RCC 7860 (cell line): ENCODE measurements at places on chromosomes 6 and 20.

DNA sequence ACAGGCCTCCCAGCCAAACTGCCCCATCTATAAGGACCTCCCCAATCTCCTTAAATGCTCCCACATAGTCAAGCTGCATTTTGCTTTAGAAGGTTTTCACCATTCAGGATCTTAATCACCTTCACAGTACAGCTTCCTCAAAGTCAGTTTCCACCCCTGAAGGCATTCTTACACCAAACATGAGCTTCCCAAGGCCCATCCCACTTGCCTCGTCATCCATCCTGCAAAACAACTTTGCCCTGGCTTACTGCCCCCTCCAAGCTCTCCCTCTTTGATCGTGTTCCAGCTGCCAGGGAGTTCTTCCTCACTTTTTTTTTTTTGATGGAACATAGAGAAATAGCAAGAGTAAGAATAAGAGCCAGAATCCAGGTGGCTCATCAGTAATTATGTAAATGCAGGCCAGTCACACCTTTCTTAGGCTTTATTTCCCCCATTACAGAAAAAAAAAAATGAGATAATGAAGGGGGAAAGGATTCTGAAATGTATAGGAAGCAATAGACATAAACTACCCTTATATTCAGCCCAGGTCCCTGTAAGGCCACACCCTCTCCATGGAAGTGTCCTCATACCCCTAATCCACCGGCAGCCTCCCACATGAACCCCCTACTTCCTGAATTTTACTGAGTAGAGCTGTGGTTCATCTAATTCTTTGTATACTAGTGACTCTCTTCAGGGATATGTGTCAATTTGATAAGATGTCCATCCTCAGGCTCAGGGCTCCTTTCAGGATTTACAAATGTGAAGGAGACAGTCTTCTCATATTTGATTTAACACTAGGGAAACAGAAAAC is 12.7 kb downstream of the TRIM27 start:
- DNase-seq = no peak

GRCh38 chr20:32472581-32473207 is 112.4 kb downstream of the NOL4L start:
- no peak for DNase-seq

DNA sequence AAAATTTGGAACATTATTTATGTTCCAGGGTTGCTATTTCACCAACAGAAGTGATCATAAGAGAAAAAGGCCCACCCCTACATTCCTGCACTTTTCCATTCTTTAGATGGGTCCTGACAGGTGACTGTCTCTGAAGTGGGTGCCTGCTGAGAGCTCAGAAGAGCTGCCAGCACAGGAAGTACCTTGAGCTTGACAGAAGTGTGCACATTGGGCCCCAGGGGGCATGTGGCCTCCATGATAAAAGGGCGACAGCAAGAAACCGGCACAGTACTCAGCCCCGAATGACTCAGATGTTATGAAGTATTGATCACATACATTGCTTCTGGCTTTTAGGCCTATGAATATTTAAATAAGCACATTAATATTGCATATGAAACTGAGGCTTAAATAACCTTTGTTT is 150.4 kb downstream of the PCSK2 start:
- no peak for DNase-seq

DNA sequence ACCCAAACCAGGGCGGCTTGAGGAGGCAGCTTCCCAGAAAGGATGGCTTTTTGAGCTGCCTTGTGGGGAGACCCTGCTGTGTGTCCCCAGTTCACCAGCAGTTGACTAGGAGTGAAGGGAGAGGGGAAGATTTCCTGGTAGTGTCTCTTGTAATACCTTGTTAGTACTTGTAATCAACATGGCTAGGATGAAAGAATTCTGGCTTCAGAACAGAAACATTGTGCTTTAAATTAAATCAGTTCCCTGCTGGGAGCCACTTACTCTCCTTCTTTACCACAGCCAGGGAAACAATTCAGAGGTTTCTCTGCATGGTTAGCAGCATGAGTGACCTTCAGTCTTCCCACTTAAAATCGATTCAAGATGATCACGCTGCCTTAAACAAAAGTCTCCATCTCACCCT is 525.4 kb upstream of the ID4 start:
- DNase-seq = no peak

DNA sequence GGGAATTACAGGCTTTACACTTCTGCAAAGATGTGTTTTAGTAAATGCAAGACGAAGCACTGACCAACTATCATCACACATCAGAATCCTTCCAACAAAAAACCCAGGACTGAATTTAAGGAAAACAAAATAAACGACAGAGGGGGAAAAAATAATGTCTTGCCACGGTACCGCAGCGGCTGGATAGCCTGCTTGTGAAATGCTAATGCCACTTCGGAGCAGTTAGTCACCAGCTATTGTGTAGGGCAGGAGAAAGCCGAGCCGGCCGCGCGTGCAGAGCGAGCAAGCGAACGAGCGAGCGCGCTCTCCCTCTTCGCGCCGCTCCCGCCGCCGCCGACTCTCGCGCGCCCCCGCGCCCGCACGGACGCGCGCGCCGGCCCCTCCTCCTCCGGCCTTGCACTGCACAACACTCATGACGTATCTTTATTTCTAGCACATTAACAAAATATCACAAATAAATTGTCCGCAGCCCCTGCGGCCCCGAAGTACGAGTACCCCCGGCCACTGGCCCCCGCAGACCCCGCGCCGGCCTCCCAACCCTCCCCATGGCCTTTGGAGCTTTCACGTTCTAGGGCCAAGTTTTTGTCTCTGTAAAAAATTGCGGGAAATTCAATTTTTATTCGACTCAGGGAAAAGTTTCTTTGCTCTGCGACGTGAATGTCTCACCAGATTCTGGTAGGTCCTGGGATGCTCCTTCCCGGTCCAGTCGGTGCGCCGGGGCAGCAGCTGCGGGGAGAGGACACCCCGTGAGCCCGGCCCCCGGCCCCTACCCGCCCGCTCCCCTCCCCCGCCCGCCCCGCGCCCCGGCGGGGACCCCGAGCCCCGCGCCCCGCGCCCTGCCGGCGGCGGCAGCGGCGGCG is 1.0 kb downstream of the PHIP start:
- peak; percentile 85 for DNase-seq

DNA sequence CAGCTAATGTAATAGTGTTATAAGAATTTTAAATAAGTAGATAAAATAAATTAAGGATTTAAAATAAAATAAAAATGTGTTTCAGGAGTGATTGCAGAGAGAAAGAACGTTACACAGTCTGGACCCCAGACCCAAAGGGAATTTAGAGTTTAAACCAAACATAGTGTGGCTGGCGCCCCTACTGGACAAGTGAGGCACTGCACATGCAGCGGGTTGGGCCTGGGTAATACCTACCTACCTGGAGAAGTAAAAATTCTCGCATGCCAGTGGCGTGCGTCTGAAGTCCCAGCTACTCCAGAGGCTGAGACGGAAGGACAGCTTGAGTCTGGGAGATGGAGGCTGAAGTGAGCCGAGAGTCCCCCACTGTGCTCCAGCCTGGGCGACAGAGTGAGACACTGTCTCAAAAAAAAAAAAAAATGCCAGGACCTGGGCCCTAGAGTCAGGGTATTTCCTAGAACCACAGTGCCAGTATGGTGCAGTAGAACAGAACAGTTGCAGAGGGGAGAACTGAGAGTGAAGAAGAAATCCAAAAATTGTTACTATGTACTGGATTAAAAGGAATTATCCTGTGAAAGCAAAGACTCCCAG is 71.4 kb upstream of the TCF21 start:
- no peak for DNase-seq

GRCh38 chr6:9131616-9132015 is 696.3 kb upstream of the SLC35B3 start:
- no peak for DNase-seq

- peak; percentile 46 for DNase-seq
These were observed 50.5 kb upstream of the ASIP start for GRCh38 chr20:34190679-34191090.

GRCh38 chr6:53825532-53826321 is 30.9 kb downstream of the LRRC1 start:
- no peak for DNase-seq

- DNase-seq = peak; percentile 45
These were observed 53.2 kb upstream of the BMP2 start for GRCh38 chr20:6714279-6714711.

GRCh38 chr6:52176550-52176949 is 9.6 kb upstream of the IL17A start:
- no peak for DNase-seq

- DNase-seq = no peak
These were observed 1.5 kb upstream of the RREB1 start for GRCh38 chr6:7106215-7106751.

GRCh38 chr6:24988562-24988961 is 52.8 kb upstream of the RIPOR2 start:
- DNase-seq = no peak

- no peak for DNase-seq
These were observed 25.1 kb upstream of the FAM8A1 start for GRCh38 chr6:17574866-17575560.

- no peak for DNase-seq
These were observed 259.6 kb downstream of the TBC1D7 start for GRCh38 chr6:13068586-13069210.

- DNase-seq = no peak
These were observed 15.0 kb upstream of the CSE1L start for GRCh38 chr20:49030954-49031619.

- no peak for DNase-seq
These were observed 44.7 kb downstream of the MCUR1 start for GRCh38 chr6:13769655-13770053.

DNA sequence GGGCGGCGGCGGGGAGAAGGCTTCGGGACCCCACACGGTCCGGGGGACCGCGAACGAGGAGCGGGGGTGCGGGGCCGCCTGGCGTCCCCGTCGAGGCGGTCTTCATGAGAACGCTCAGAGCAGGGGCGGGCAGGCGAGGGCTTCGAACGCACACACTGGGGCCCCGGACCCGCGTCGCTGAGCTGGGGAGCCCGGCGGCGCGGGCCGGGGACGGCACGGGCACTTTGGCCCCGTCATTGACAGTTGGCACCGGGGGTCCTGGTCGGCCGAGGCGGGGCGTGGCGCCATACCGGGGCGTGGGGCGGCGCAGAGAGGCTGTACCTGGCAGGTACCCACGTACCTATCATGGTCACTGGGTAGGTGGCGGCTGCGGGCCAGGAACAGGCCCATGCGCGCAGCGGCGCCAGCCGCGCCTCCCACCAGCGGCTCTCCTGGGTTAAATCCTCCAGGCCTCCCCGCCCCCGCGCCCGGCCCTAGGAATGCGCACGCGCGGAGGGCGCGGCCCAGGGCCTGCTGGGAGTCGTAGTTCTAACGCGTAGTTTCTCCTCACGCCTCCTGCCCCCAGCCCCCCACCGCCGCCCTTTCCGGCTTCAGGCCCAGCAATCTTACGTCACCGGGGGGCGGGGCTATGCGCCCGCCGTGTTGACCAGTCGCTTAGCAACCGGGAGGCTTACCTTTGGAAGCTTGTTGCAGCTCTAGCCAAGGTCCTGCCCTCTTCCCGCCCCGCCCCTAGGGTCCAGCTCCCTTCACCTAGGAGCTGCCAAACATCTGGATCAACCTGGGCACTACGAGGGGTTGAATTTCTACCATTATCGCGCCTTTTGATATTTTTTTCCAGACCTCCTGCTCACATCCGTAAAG is at the start of the genes PACRG and PRKN:
Gene PACRG, plus strand, starts transcription at position 653 of the 861 bp plus-strand sequence.
Gene PRKN, minus strand, starts transcription at position 445 of the 861 bp plus-strand sequence.
- DNase-seq = peak; percentile 93

DNA sequence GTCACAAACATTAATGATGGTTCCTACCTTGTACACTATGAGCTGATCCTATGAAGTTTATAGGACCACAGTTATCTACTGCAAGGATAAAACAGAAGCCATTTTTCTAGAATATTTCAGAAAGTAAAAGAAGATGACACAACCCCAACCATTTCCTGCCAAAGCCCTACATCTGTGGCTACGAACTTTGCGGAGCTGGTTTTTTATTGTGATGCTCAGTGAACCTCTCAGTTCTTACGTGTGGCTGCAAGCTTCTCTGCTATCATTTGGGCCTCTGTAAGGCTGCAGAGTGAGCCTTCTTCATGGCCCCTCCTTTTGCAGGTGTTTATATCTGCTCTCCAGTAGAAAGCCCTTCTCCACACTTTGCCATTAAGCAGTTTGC is 17.8 kb upstream of the TAGAP start:
- DNase-seq = no peak

DNA sequence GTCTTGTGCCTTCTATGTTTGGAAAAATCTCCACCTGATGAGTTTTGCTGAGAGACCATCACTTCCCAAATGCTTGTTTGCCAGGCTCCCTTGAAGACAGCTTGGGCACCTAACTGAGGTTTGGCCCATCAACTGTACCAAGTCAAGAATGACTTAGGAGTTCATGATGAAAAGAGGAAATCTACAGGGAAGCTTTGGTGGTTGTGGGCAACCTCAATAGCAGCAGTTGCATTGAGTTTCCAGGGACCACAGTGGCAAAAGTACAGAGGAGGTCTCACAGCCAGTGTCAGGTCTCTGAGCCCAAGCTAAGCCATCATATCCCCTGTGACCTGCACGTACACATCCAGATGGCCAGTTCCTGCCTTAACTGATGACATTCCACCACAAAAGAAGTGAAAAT is 49.7 kb upstream of the PHACTR1 start:
- DNase-seq = no peak

GRCh38 chr6:107642095-107642860 is 152.4 kb downstream of the SOBP start:
- no peak for DNase-seq

- no peak for DNase-seq
These were observed 124.0 kb upstream of the CARMIL1 start for GRCh38 chr6:25155211-25155610.

DNA sequence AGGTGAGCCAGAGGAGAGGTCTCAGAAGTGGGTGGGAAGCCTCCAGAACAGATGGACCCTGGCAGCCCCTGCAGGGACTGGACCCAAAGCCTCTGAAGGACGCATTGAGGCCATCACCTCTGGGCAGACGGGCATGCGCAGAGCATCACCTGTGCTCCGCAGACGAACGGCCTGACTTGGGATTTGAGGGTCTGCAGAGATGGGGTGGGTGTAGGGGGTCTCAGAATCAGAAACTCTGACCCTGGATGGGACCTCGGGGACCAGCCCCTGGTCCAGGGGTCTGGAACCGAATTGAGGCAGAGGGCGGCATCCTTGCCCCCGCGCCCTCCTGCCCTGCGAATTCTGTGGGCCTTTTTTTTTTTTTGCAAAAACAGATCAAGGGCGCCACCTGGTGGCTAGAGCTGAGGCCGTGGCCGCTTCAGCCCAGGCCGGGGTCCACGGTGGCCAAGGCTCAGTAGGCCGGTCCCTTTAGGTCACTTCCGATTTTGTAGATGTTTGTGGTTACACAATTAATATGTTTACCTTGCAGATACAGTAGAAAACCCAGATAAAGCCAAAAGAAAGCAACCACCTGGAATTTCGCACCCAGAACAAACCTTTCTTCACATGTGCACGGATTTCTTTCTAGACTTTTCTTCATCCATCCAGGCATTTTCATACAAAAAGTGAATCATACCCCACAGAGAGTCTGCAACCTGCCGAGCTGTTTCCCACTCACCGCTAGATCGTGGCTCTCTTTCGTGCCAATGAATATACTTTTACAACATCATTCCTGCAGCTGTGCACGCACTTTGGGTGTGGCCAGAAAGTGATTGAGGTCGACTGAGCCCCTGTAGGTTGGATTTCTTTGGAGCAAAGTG is 25.9 kb downstream of the ZBP1 start:
- DNase-seq = peak; percentile 10

- no peak for DNase-seq
These were observed 129.5 kb upstream of the SUPT3H start for GRCh38 chr6:45507186-45507585.

- no peak for DNase-seq
These were observed 14.3 kb downstream of the SULF2 start for GRCh38 chr20:47770935-47771334.
